Adrenal gland (tissue), 19 donors: ENCODE measurements at places on chromosomes 5 and 9. TPM values are rescaled to one million over a fixed set of nuclear protein-coding genes. Genes with fewer than 3 reads are reported as not detected.

GRCh38 chr5:124056991-124057723 is 545.2 kb downstream of the CSNK1G3 start:
- no peak overlapping the region for H3K27ac ChIP-seq
- peak; percentile 26 for DNase-seq
- peaks cover 19% of the 10 kb centered on the region for H3K4me1 ChIP-seq

The RNF180 gene
- total RNA-seq = 19.7 TPM

DNA sequence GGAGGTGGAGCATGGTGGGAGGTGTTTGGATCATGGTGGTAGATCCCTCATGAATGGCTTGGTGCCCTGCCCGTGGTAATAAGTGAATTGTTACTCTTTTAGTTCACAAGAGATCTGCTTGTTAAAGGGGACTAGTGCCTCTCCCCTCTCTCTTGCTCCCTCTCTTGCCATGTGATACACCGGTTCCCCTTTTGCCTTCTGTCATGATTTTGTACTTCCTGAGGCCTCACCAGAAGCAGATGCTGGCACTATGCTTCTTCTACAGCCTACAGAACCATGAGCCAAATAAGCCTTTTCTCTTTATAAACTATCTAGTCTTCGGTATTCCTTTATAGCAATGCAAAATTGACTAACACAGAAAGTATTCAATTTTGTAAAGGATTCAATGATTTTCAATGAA is 817.1 kb downstream of the TLR4 start:
- DNase-seq = no peak
- no peaks in the 10 kb centered on the region for H3K4me1 ChIP-seq
- H3K36me3 ChIP-seq = no peaks in the 10 kb centered on the region

DNA sequence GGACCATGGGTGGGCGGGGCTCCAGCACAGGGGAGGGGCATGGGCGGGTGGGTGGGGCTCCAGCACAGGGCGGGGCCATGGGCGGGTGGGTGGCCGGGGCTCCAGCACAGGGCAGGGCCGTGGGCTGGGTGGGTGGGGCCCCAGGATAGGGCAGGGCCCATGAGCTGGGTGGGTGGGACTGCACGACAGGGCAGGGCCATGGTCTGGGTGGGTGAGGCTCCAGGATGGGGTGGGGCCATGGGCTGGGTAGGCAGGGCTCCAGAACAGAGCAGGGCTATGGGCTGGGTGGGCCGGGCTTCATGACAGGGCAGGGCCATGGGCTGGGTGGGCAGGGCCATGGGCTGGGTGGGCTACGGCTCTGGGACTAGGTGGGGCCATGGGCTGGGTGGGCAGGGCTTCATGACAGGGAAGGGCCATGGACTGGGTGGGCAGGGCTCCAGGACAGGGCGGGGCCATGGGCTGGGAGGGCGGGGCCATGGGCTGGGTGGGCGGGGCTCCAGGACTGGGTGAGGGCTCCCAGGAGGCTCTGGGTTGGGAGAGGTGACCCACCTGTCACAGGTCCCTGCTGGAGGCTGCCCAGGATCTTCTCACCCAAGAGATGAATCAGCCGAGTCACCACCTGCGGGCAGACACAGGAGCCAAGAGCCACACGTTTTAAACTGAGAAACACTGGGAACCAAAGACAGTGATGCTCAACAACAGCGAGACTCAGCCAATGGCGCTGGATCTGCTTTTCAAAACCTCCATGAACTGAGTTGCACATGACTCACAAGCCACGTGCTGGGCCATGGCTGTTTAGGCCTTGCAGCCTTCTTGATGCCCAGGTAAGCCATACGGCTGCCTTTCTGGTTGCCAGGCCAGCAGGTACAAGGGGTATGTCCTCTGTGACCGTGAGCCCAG is 33.6 kb upstream of the NSMF start:
- H3K4me3 ChIP-seq = no peak overlapping the region
- no peak for DNase-seq
- no peaks in the 10 kb centered on the region for H3K27me3 ChIP-seq
- H3K27ac ChIP-seq = no peak overlapping the region

DNA sequence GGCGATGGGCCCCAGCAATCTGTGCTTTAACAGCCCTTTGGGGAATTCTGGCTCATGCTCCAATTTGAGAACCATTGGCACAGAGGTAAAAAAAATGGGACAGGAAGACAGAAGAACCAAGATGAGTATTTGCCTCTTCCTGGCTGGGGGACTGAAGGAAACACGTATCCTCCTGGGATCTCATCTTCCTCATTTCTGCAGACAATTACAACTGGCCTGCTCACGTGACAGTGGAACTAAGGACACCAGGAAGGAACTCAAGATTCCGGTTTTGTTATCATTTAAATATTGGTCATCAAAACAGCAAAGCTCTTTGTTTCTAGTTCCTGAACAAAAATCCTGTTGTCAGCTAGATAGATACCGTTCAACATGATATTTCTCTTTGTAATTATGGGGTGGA is 216.0 kb upstream of the DAP start:
- no peaks in the 10 kb centered on the region for H3K4me1 ChIP-seq
- H3K27me3 ChIP-seq = no peaks in the 10 kb centered on the region
- DNase-seq = no peak
- no peak overlapping the region for H3K27ac ChIP-seq
- H3K4me3 ChIP-seq = no peak overlapping the region

- H3K27ac ChIP-seq = peak overlapping the region; percentile 90
- H3K4me1 ChIP-seq = peaks cover 38% of the 10 kb centered on the region
- H3K36me3 ChIP-seq = no peaks in the 10 kb centered on the region
- no peak for DNase-seq
- H3K27me3 ChIP-seq = no peaks in the 10 kb centered on the region
Measured at GRCh38 chr5:151092762-151093161, 11.9 kb upstream of the TNIP1 start.

GRCh38 chr5:149847611-149848010 is 97.0 kb downstream of the PDE6A start:
- no peaks in the 10 kb centered on the region for H3K36me3 ChIP-seq
- H3K27me3 ChIP-seq = no peaks in the 10 kb centered on the region
- no peak for DNase-seq
- no peaks in the 10 kb centered on the region for H3K4me1 ChIP-seq
- H3K27ac ChIP-seq = no peak overlapping the region

GRCh38 chr9:2127486-2127885 is 112.3 kb downstream of the SMARCA2 start:
- no peak overlapping the region for H3K4me3 ChIP-seq
- no peaks in the 10 kb centered on the region for H3K27me3 ChIP-seq
- H3K4me1 ChIP-seq = peaks cover 51% of the 10 kb centered on the region
- no peak for DNase-seq

The PCDHGB7 gene
- 26.2 TPM for total RNA-seq

- no peak overlapping the region for H3K4me3 ChIP-seq
- no peaks in the 10 kb centered on the region for H3K27me3 ChIP-seq
- DNase-seq = peak; percentile 57
- no peaks in the 10 kb centered on the region for H3K36me3 ChIP-seq
- H3K27ac ChIP-seq = no peak overlapping the region
Measured at GRCh38 chr9:88544245-88544644, 9.3 kb downstream of the NXNL2 start.

DNA sequence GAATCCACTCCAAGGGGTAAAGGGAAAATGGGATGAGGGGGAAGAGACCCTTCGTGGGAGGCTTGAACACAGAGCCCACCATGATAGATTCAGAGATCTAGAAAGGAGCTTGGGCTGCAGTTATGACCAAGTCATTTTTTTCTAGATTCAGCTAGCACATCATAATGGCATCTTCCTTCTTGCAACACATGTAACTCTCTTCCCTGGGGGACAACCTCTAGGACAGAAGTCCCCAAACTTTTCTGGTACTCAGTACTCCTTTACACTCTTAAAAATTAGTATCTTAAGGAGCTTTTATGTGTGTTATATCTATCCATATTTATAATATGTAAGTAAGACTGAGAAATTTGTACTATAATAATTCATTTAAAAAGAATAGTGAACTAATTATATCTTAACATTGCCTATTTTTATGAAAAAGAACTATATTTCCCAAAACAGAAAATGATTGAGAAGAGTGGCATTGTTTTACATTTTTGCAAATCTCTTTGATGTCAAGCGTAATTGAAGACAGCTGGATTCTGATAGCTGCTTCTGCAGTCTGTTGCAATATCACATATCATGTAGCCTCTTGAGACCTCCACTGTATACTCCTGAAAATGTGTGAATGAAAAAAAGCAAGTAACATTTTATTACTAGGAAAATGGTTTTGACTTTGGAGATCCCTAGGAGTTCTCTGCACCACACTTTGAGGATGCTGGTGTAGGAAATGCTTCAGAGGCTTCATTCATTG is 875 bp downstream of the ACO1 start:
- no peak for DNase-seq
- no peaks in the 10 kb centered on the region for H3K36me3 ChIP-seq
- peaks cover 33% of the 10 kb centered on the region for H3K4me1 ChIP-seq
- peak overlapping the region; percentile 5 for H3K4me3 ChIP-seq
- H3K27me3 ChIP-seq = no peaks in the 10 kb centered on the region

DNA sequence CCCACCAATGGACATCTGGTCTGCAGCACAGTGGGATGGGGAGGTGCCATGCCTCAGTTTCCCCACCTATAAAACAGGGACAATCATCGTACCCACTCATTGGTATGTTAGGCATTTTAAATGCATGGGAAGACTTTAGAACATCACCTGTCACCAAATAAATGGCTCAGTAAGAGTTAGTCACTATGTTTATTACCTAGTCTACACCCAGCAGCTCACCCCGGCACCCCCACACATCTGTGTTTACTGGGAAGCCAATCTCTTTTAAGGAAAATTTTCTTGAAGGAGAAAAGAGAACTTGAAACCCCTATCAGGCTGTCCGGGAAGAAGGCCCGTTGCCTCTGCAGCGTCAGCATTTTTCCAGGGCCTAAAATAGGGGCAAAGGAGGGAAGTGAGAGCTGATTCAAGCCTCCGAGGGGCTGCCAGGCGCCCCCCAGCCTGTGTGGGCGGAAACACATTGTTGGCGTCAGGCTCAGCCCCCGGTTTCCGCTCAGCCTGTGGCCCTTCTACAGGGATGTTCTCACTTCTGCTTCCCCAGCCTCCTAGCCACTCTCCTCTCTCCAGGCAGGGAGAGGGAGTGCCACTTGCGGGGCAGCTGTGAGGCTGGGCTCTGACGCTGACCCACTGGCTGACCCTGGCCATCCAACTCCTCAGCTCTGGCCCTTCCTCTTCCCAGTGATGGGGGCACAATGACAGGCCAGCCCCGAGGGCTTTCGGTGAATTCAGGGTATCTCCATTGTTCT is 4.6 kb downstream of the CSF1R start:
- H3K4me3 ChIP-seq = no peak overlapping the region
- H3K4me1 ChIP-seq = peaks cover 5% of the 10 kb centered on the region
- peak; percentile 64 for DNase-seq
- H3K27ac ChIP-seq = no peak overlapping the region
- H3K27me3 ChIP-seq = no peaks in the 10 kb centered on the region
- H3K36me3 ChIP-seq = no peaks in the 10 kb centered on the region
